ENCODE measurements at places on chromosomes 1 and 21.

- DNase-seq, result no peak
Observed at GRCh38 chr1:183200451-183200850, 14.4 kb downstream of the LAMC2 start.

- no peak for DNase-seq
Observed at GRCh38 chr1:119052267-119052666, 64.1 kb upstream of the TBX15 start.

DNA sequence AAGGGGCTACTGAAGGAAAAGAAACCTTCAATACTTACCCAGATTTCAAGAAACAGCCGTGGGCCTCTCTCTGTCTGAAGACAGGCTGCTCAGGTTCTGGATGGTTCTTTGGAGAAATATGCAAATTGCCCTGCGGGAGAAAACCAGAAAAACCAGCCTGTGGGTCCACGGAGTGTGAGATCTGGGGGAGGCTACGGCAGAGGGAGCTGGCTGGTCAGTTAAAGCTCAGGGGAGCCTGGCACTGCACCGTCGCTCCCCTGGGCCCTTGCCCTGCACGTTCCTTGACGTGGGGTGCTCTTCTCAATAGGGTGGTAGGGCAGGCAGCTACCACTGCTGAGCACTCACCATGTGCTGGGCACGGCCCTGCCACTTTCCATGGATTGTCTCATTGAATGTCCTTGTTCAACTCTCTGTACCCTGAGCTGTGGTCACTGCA lies 12.7 kb downstream of the TMCO4 start:
- DNase-seq, result no peak

DNA sequence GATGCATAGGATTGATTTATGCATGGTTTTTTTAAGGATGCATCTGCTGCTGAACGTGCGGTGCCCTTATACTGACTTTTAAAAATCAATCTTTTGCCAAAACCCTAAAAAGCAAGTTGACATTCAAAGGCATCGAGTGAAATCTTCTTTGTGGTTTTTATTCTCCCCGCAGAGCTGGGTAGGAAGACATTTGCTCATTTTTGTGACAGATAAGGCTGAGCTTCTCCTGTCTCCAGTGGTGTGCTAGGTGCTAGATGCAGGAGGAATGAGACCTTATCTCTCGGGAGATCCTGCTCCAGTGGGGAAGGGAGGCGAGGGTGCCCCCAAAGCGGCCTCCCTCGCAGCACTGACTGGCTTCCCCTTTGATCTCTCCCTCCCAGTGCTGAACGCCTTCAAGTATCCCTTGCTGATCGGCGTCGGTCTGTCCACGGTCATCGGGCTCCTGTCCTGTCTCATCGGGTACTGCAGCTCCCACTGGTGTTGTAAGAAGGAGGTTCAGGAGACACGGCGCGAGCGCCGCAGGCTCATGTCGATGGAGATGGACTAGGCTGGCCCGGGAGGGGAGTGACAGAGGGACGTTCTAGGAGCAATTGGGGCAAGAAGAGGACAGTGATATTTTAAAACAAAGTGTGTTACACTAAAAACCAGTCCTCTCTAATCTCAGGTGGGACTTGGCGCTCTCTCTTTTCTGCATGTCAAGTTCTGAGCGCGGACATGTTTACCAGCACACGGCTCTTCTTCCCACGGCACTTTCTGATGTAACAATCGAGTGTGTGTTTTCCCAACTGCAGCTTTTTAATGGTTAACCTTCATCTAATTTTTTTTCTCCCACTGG lies 14.9 kb upstream of the CD101 start:
- DNase-seq, result no peak

DNA sequence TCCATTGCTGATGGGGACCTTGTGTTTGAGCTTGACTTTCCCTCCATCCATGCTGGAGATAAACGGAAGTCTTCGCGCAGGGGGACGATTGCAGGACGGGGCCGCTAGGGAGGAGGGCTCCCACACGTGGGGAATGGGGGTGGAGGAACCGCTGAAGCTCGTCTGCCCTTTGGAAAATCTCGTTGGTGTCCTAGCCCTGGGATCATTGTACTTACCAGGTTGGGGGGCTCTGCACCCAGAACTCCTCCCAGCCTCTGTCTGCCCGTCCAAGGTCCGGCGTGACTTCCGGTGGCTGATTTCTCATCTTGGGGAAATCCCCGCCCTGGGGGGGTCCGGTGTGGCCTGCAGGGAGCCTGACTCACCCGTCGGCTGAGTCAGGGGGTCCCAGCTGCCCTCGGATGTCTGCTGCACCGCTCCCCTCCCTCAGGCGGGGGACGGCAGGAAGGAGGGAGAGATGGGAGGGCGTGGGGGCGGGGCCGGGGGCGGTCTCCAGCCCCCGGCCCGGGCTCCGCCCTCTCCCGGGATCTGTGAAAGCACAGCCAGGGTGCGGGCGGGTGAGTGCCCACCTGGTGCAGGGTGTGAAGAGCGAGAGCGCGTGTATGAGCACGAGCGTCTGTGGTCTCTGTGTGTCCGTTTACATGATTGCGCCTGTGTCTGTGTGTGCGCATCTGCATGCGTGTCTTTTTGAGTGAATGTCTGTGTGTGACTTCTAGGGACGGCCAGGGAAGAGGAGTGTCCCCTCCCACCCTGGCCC lies 35.8 kb downstream of the PIK3CD start:
- peak; percentile 78 for DNase-seq

DNA sequence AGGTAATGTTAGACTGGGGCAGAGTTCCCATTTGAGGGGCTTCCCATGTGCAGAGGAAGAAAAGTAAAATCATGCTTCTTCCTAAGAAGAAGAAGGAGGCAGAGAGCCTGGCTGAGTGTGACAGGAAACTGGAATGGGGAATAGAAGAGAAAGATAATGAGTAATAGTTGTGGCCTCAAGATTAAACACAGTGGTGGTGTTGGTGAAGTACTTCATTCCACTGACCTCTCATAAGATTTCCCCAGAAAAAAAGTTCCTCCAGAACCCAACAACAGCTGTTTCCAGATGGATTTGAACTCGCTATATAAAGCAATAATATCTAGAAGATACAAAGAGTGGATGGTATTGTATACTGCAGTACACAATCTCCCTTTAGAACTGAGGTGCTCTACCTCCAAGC lies 13.0 kb downstream of the RGS1 start:
- DNase-seq, result no peak

GRCh38 chr21:42456457-42456856 lies 39.6 kb downstream of the RSPH1 start:
- no peak for DNase-seq

- DNase-seq, result no peak
Observed at GRCh38 chr1:111882559-111882958, 106.9 kb downstream of the KCND3 start.

- no peak for DNase-seq
Observed at GRCh38 chr1:150544204-150544603, 5.0 kb upstream of the ADAMTSL4 start.

DNA sequence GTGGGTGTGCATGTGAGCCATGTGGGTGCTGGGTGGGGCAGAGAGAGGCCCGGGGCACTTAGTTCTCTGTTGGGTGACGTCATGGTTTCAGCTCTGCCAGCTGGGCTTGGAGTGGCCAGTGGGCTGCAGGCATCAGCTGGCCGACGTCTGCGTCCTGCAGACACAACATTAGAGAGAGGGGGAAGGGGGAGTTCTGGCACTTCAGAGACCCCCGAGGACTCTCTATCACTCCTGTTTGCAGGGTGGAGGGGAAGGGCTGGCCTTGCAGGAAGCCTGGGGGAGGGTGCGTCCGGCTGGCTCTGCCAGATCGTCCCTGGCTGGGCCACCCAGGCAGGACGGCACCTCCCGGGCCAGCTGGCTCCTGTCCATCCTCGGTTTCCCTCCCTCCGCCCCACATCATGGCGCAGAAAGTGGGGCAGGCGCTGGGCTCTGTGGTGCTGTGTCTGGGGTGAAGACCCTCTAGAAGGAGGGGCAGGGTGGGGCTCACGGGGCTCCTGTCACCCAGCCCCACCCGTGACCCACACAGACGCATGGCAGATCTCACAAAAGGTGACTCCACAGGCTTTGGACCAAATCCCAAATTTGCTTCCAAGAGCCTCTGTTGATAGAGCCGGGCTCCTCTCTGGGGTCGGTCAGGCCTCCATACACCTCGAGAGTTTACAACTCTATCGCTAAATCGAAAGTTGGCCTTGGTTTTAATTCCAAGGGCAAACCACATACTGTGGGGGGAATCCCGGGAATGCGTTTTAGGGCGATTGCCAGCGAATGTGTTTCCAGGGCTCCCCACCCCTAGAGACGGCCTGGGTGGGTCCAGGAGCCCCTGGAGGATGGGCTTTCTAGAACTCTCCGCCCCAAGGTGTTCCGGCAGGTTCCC lies 73.4 kb upstream of the TTC34 start:
- DNase-seq, result no peak

DNA sequence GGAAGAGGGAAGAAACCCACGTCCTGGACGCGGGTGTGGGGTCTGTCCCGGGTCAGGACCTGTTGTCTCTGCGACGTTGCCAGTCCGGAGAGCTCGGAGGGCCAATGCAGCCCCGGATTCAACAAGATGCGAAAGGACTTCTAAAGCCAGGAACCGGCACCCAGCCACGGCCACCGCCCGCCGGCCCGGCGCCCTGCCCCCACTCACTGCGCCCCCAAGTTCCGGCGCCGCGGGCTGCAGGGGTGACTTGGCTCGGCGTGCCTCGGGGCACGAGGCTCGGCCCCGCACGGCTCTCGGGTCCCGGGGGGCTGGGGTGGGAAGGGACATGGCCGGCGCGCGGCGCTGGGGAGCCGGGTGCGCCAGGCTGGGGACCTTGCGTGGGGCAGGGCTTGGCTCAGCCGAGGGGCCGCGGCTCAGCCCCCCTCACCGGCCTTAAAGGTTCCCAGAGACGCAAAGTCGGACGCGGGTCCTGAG lies 51.8 kb upstream of the H6PD start:
- peak; percentile 28 for DNase-seq

DNA sequence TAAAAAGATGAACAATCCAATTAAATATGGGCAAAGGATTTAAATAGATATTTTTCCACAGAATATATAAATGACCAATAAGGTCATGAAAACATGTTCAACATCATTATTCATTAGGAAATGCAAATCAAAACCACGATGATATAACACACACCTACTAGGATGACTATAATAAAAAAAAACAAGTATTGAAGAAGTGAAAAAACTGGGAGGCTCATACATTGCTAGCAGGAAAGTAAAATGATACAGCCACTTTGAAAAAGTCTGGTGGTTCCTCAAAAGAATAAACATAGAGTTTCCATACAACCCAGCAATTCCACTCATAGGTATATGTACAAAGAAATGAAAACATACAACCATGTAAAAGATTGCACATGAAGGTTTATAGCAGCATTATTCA lies 75.7 kb upstream of the RAB4A start:
- DNase-seq, result no peak

DNA sequence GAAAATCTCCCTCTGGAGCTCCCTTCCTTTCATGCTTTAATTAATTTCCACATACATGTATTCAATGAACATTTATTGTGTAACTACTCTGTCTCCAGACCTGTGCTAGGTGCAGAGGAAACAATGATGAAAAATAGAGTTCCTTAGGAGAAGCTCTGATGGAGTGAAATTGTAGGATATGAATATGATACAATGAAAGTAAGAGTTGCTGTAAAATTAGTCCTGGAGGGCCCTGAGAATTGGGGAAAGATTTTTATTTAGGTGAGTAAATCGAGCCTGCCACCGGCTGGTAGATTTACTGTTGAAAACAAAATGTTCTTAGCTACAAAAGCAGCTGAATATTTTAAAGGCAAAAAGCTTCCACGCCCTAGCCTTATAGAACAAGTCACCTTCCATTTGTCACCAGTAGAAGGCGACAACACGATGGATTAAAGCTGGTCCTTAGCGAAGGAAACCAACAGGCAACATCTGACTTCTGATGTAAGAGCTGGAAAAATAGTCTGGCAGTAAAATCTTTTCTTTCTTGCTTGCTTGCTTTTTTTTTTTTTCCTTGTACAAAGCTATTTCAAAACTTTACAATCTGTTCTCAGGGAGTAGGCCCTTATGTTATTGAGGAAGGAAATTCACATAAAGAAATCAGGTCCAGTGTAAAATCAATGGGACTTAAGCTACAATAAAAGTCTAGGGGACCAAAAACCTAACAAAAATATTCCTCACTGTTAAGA lies 82.0 kb upstream of the ROR1 start:
- DNase-seq, result peak; percentile 75

All from retina (tissue), 1 donor.